ENCODE measurements at places on chromosomes 1 and 21. TPM values are rescaled to one million over a fixed set of nuclear protein-coding genes. Genes with fewer than 3 reads are reported as not detected.

RAP1GAP gene
- 6.4 TPM for total RNA-seq

DNA sequence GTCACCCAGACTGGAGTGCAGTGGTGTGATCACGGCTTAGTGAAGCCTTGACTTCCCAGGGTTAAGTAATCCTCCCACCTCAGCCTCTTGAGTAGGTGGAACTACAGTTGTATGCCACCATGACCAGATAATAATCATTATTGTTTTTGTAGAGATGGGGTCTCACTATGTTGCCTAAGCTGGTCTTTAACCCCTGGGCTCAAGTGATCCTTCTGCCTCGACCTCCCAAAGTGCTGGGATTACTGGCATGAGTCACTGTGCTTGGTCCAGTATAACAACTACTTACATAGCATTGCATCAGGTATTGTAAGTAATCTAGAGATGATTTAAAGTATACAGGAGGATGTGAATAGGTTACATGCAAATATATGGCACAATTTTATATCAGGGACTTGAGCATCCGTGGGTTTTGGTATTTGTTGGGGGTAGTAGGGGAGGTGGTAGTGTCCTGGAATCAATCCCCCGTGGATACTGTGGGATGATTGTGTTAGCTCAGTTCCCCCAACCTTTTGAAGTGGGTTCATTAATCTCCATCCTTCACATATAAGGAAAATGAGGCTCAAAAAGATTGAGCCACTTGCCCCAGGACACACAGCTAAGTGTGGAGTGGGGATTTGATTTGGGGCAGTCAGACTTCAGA, 61.4 kb upstream of the CNIH3 start:
- no peak overlapping the region for H3K27ac ChIP-seq
- no peaks in the 10 kb centered on the region for H3K27me3 ChIP-seq
- no peaks in the 10 kb centered on the region for H3K36me3 ChIP-seq
- no peaks in the 10 kb centered on the region for H3K4me1 ChIP-seq
- no peak overlapping the region for H3K4me3 ChIP-seq

DNA sequence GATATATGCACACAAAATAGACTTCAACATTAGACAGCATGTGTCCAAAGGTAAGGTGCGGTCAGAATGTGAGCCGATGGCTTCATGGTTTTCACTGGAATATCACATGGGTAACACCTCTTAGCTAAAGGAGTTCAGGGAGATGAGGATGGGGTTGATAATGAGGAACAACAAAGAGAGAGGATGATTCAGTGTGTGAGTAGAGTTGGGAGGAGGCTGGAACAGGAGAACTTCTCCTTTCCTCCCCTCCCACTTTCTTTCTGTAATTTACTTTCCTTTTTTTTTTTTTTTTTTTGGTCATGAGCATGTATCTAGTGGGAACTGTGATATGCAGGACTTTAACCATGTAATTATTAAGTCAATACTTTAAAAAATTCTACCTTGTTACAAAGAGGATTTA, 99.4 kb downstream of the FASLG start:
- no peaks in the 10 kb centered on the region for H3K36me3 ChIP-seq
- H3K27ac ChIP-seq, result no peak overlapping the region
- H3K4me1 ChIP-seq, result no peaks in the 10 kb centered on the region
- H3K4me3 ChIP-seq, result no peak overlapping the region
- no peaks in the 10 kb centered on the region for H3K27me3 ChIP-seq

DNA sequence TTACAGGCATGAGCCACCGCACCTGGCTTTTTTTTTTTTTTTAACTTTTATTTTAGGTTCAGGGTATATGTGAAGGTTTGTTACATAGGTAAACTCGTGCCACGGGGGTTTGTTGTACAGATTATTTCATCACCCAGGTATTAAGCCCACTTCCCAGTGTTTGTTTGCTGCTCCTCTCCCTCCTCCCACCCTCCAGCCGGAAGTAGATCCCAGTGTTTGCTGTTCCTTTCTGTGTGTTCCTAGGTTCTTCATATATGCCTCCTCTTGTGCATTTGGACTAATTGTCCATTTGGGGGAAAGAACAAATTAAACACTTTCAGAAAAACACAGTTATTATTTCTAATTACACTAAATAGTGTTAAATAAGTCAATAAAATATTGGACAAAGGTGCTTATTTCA, 1.1 kb upstream of the SLC2A7 start:
- peaks cover 2% of the 10 kb centered on the region for H3K36me3 ChIP-seq
- H3K4me1 ChIP-seq, result no peaks in the 10 kb centered on the region
- H3K27me3 ChIP-seq, result no peaks in the 10 kb centered on the region
- no peak overlapping the region for H3K27ac ChIP-seq
- no peak overlapping the region for H3K4me3 ChIP-seq

- no peaks in the 10 kb centered on the region for H3K27me3 ChIP-seq
- no peaks in the 10 kb centered on the region for H3K36me3 ChIP-seq
- no peak overlapping the region for H3K27ac ChIP-seq
- no peak for DNase-seq
- no peaks in the 10 kb centered on the region for H3K4me1 ChIP-seq
Measured at GRCh38 chr1:240811256-240811655, 199.3 kb upstream of the GREM2 start.

- no peaks in the 10 kb centered on the region for H3K27me3 ChIP-seq
- DNase-seq, result no peak
- H3K4me1 ChIP-seq, result no peaks in the 10 kb centered on the region
- no peak overlapping the region for H3K27ac ChIP-seq
Measured at GRCh38 chr1:236370420-236370819, 23.7 kb upstream of the EDARADD start.

DNA sequence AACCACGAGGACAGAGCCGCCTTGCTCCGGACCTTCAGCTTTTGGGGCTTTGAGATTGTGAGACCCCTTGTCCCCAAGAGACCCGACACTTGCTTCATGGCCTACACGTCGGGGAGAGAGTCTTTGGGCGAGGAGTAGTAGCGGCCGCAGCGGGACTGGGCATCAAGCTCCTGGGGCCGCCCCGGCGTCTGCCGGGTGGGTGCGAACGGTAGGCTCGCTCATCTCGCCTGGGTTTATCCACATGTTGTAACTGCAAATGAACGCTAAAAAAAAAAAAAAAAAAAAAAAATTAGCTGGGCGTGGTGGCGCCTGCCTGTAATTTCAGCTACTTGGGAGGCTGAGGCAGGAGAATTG, 27.9 kb upstream of the RLF start:
- DNase-seq, result no peak
- H3K27me3 ChIP-seq, result no peaks in the 10 kb centered on the region
- no peaks in the 10 kb centered on the region for H3K4me1 ChIP-seq
- no peak overlapping the region for H3K27ac ChIP-seq
- no peak overlapping the region for H3K4me3 ChIP-seq
- no peaks in the 10 kb centered on the region for H3K36me3 ChIP-seq

- H3K36me3 ChIP-seq, result no peaks in the 10 kb centered on the region
- H3K4me1 ChIP-seq, result peaks cover 7% of the 10 kb centered on the region
- H3K27me3 ChIP-seq, result no peaks in the 10 kb centered on the region
Measured at GRCh38 chr1:17520041-17520440, 19.5 kb upstream of the ARHGEF10L start.

GRCh38 chr1:10751561-10752085, 44.8 kb downstream of the CASZ1 start:
- H3K4me3 ChIP-seq, result no peak overlapping the region
- no peaks in the 10 kb centered on the region for H3K4me1 ChIP-seq
- H3K27ac ChIP-seq, result no peak overlapping the region
- no peaks in the 10 kb centered on the region for H3K27me3 ChIP-seq

- H3K4me3 ChIP-seq, result no peak overlapping the region
- H3K27me3 ChIP-seq, result no peaks in the 10 kb centered on the region
- H3K27ac ChIP-seq, result no peak overlapping the region
- no peak for DNase-seq
- H3K36me3 ChIP-seq, result no peaks in the 10 kb centered on the region
Measured at GRCh38 chr1:241767737-241768136, 80.3 kb upstream of the EXO1 start.

- peaks cover 2% of the 10 kb centered on the region for H3K36me3 ChIP-seq
- H3K27me3 ChIP-seq, result peaks cover 9% of the 10 kb centered on the region
- DNase-seq, result no peak
- no peak overlapping the region for H3K4me3 ChIP-seq
Measured at GRCh38 chr1:182607566-182607965, 3.4 kb upstream of the RGS16 start.

GRCh38 chr1:104120525-104120924, 370.8 kb downstream of the AMY1C start:
- H3K36me3 ChIP-seq, result no peaks in the 10 kb centered on the region
- no peak overlapping the region for H3K27ac ChIP-seq
- no peak for DNase-seq
- H3K4me1 ChIP-seq, result no peaks in the 10 kb centered on the region

DNA sequence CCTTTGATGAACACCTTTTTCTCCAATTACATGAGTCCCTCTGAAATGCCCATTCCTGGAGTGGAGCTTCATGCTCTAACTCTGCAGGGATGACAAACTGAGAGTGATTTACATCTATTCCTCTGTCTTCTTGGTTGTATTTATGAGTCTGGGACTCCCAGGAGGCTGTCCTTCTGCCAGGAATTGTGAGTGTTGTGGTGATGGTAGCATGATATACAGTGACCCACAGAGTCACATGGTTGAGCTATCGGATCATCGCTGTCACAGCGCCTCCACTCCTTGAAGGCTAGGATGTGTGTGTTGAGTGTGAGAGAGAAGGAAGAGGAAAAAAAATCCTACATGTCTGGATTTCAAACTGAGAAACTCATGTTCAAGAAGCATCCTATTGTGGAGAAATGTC, 163.4 kb upstream of the CACNA1E start:
- H3K27me3 ChIP-seq, result peaks cover 40% of the 10 kb centered on the region
- H3K4me3 ChIP-seq, result no peak overlapping the region
- no peak overlapping the region for H3K27ac ChIP-seq
- no peaks in the 10 kb centered on the region for H3K36me3 ChIP-seq

GRCh38 chr1:113930499-113931161, 1.5 kb downstream of the HIPK1 start:
- no peaks in the 10 kb centered on the region for H3K27me3 ChIP-seq
- peak overlapping the region; percentile 91 for H3K4me3 ChIP-seq
- DNase-seq, result no peak
- H3K4me1 ChIP-seq, result no peaks in the 10 kb centered on the region
- no peak overlapping the region for H3K27ac ChIP-seq
- H3K36me3 ChIP-seq, result 0 out of 3 replicates have a peak, but pooled peaks cover 3% of the 10 kb centered on the region

VASH2 gene
- 76.1 TPM for total RNA-seq

SERTAD4 gene
- total RNA-seq, result 3.9 TPM

GRCh38 chr21:42375506-42375905, 9.2 kb upstream of the TFF1 start:
- H3K4me1 ChIP-seq, result no peaks in the 10 kb centered on the region
- H3K36me3 ChIP-seq, result no peaks in the 10 kb centered on the region
- no peaks in the 10 kb centered on the region for H3K27me3 ChIP-seq
- no peak overlapping the region for H3K4me3 ChIP-seq
- DNase-seq, result no peak
- no peak overlapping the region for H3K27ac ChIP-seq

KCND3 gene
- 0.15 TPM for total RNA-seq

GRCh38 chr1:35558374-35559316, 1.0 kb downstream of the NCDN start:
- H3K4me1 ChIP-seq, result peaks cover 6% of the 10 kb centered on the region
- no peak for DNase-seq
- H3K4me3 ChIP-seq, result peak overlapping the region; percentile 98
- peaks cover 42% of the 10 kb centered on the region for H3K36me3 ChIP-seq

GRCh38 chr21:34989337-34990151, 59.6 kb downstream of the RUNX1 start:
- no peak overlapping the region for H3K27ac ChIP-seq
- no peaks in the 10 kb centered on the region for H3K4me1 ChIP-seq
- no peak for DNase-seq

GRCh38 chr1:43405219-43405875, 15.6 kb downstream of the SZT2 start:
- H3K27me3 ChIP-seq, result no peaks in the 10 kb centered on the region
- H3K4me1 ChIP-seq, result no peaks in the 10 kb centered on the region
- no peak overlapping the region for H3K4me3 ChIP-seq
- H3K27ac ChIP-seq, result no peak overlapping the region
- H3K36me3 ChIP-seq, result peaks cover 49% of the 10 kb centered on the region
- no peak for DNase-seq

DNA sequence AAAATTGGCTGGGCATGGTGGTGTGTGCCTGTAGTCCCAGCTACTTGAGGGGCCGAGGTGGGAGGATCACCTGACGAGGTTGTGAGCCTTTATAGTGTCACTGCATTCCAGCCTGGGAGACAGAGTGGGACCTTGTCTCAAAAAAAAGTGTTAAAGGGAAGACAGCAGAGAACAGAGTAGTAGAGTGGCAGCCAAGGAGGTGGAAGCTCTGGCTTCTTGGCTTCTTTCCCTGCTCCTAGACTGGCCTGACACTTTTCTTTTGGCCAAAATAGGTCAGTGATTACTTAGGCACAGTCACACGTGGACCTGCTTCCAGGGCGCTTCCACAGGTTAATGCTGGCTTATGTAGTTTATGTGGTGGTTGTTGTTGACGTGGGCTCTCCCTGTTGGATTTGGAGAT, 3.2 kb downstream of the DIP2A start:
- H3K27ac ChIP-seq, result no peak overlapping the region
- no peaks in the 10 kb centered on the region for H3K27me3 ChIP-seq
- no peak overlapping the region for H3K4me3 ChIP-seq
- peaks cover 23% of the 10 kb centered on the region for H3K36me3 ChIP-seq

DNA sequence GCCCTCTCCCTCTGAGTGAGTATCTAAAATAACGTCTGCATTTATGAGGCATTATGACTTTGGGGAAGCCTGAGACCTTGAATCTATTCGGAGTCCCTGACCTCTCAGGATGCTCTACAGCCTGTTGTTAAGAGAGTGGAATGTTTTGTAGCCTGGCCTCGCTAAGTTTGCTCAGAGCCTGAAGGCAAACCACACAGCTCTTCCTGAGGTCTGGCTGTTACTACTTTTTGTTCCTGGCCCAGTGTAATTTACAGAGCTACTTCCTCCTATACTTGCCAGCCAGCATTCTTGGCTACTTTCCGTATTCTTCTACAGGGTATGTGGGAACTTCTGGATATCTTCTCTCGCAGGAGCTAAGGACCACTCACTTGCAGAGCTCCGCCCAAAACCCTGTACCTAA, 3.6 kb upstream of the ZMYM4 start:
- peak; percentile 27 for DNase-seq
- no peak overlapping the region for H3K4me3 ChIP-seq
- peaks cover 3% of the 10 kb centered on the region for H3K4me1 ChIP-seq
- H3K36me3 ChIP-seq, result no peaks in the 10 kb centered on the region

GRCh38 chr21:33981391-33982101, 65.9 kb upstream of the ATP5PO start:
- no peaks in the 10 kb centered on the region for H3K36me3 ChIP-seq
- H3K4me3 ChIP-seq, result no peak overlapping the region
- no peaks in the 10 kb centered on the region for H3K27me3 ChIP-seq
- 0 out of 2 replicates have a peak, but pooled peaks cover 2% of the 10 kb centered on the region for H3K4me1 ChIP-seq
- H3K27ac ChIP-seq, result no peak overlapping the region

P3H1 gene
- total RNA-seq, result 47.1 TPM

DNA sequence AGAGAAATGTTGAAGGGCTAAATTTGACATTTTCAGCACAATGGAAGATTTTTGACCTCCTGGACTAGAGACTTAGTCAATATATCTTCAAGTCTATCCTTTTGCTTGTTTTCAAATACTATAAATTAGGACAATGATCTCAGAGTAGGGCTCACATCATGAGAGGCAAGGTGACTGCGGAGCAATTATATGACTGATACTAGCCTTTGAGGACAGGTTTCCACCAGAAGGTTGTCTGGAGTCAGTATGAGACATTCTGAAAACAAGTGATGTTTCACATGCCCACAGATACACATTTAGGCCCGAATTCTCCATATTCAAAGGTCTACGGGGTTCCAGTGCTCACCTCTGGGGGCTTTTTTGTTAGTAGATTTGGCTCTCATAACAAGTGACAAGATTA, 142.3 kb upstream of the SAMSN1 start:
- DNase-seq, result no peak
- peaks cover 5% of the 10 kb centered on the region for H3K36me3 ChIP-seq
- no peaks in the 10 kb centered on the region for H3K27me3 ChIP-seq
- H3K4me1 ChIP-seq, result no peaks in the 10 kb centered on the region
- H3K27ac ChIP-seq, result no peak overlapping the region
- no peak overlapping the region for H3K4me3 ChIP-seq
